ENCODE measurements at places on chromosomes 16 and 17.

GRCh38 chr17:30920282-30920681, 1.5 kb upstream of the ADAP2 start:
- DNase-seq = no peak

GRCh38 chr17:80260069-80260535, 550 bp upstream of the RNF213 start:
- DNase-seq = peak; percentile 60

GRCh38 chr16:10879681-10880589, 2.9 kb downstream of the CIITA start:
- no peak for DNase-seq

DNA sequence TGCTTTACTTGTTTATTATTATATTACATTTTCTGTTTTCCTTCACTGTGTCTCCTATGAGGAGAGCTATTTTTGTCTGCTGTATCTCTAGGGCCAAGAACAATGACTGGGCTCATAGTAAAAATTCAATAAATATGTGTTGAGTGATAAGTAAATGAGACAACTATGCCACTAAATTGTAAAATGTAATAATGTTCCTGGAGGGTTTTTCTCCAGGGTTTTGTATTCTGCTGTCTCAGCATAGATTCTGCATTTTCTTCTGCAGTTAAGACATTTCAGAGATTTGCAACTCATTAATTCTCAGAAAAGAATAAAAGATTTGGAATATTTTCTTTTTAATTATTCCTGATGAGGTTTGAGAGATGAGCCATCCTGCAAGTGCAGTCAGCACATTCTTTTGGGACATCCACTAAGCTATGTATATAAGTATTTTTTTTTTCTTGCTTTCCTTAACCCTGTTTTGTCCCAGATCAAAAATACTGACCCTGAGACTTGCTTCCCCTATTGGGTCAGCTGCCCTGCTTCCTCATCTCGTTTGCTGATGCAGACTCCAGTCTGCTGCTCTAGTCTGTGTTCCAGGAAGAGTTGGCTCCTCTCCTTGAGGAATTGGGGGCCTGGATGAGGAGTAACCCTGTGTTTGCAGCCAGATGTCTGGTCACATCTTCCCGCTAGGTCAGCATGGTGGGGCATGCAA, 122.9 kb downstream of the ABCA8 start:
- no peak for DNase-seq

- no peak for DNase-seq
These were observed 279.3 kb downstream of the ZFHX3 start for GRCh38 chr16:72768591-72768990.

DNA sequence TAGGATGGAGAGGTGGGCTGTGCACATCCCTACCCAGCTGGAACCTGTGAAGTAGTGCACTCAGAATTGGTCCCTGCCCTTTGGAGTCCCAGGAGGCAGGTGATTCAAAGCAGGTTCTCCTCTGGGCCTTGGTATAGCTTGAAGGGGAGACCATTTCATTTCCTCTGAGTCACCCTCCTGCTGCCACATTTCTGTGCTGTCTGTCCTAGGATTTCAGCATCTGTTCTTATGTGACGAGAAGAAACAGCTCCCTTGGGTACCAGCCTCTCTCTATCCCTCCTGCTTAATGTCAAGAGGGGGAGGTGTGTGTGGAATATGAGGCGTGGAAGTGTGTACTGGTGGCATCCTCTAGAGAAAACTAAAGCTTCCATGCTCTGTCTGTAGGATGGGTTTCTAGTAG, 5.0 kb upstream of the NFE2L1 start:
- no peak for DNase-seq

DNA sequence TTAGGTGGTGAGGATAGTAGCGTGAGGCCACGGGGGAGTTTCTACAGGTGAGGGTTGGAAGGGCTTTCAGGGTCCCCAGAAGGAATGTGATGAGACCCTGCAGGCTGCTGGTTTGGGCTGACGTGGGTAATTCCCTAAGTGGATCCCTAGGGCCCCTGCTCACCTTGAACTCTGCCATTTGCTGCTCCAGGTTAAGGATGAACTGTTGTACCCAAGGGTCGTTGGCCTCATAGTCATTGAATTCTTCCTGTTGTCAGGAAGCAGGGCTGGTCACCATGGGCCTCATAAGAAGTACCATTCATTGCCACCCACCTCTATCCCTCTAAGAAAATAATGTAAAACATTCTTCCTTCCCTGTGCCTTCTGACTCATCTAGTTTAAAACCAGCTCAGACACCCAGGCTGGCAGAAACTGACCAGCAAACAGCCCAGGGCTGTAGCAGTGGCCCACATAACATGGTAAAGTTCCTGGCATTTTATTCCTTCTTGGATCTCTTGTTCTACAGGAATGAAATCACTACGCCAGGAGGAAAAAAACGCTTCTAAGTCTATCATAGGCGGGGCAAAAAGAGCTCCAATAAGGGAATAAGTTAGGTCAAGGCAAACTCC, 27.6 kb downstream of the FCSK start:
- DNase-seq = no peak

DNA sequence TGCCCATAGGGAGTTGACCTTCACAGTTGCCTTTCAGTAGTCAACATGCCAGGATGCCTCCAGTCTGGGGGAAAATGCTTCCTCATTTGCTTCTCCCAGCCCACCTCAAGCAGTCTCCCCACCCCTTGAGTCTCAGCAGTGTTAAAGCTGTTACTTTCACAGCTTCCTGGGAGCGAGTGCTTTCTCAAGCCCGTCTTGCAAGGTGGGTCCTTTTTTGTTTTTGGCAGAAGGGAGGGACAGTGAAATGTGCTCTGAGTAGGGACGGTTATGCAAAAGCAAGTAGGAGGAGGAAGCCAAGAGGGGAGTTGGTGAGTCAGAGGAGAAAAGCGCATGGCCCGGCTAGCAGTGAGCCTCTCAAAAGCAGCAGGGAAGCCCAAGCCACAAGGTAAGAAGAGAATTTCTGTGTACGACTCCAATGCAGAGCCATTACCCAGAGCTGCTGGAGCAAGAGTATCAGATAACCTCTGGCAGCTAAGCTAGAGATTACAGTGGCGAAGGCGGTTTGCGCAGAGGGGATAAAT, at the start of gene CHST4:
CHST4 (plus strand) TSS at position 316 of the 521 bp plus-strand sequence. CDS start 10,252 bp downstream, outside the sequence.
- DNase-seq = peak; percentile 20

DNA sequence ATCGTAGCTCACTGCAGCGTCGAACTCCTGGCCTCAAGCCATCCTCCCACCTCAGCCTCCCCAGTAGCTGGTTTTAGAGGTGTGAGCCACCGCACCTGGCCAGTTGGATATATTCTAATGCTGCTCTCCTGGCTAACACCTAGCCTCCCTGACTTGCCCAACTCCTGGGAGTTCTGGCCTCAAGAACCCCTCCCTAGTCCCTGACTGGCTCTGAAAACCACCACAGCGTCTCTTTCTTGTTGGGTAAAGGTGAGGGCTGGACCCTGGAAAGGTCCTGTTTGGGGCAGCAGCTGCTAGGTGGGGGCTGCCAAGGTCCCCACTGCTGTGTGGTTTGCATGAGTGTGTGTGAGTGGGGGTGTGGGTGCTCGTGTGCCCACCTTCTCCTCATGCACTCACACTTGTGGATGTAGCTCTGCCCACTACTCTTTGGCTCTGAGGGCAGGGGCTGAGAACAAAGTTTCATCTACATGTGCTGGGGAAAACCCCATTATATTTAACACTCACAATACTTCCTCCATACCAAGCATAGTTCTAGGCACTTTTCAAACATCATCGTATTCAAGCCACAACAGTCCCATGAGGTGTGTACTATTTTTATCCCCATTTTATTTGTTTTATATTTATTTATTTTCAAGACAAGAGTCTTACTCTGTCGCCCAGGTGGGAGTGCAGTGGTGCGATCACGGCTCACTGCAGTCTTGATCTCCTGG, 7.1 kb upstream of the SPNS3 start:
- no peak for DNase-seq

- DNase-seq = no peak
These were observed 197.6 kb downstream of the XYLT1 start for GRCh38 chr16:17273142-17273561.

DNA sequence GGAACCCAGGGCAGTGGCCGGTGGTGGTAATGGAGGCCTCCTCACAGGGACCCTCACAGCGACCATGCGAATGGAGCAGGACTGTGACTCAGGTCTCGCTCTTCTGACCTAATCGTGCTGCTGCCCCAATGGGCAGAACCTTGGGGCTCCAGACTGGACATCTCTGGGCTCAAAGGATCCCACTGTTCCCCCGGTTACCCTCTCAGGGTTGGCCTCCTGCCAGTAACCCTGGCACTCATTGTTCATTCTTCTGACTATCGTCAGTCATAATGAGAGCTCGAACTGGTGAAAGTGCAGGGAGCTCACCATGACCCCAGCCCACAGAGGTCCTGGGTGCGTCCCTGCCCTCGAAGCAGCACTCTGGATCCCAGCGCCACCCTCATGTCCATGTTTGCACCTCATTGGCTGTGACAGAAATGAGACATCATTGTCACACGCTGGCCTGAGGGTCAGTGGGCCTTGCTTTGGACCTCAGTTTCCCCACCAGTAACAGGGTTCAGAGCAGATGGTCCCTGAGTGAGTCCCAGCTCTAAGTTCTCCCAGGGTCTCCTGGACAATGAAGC, 4.0 kb upstream of the NPRL3 start:
- DNase-seq = no peak

- no peak for DNase-seq
These were observed 31.9 kb downstream of the HLF start for GRCh38 chr17:55296699-55297098.

GRCh38 chr16:1278477-1278876, 22.6 kb downstream of the TPSD1 start:
- DNase-seq = no peak

DNA sequence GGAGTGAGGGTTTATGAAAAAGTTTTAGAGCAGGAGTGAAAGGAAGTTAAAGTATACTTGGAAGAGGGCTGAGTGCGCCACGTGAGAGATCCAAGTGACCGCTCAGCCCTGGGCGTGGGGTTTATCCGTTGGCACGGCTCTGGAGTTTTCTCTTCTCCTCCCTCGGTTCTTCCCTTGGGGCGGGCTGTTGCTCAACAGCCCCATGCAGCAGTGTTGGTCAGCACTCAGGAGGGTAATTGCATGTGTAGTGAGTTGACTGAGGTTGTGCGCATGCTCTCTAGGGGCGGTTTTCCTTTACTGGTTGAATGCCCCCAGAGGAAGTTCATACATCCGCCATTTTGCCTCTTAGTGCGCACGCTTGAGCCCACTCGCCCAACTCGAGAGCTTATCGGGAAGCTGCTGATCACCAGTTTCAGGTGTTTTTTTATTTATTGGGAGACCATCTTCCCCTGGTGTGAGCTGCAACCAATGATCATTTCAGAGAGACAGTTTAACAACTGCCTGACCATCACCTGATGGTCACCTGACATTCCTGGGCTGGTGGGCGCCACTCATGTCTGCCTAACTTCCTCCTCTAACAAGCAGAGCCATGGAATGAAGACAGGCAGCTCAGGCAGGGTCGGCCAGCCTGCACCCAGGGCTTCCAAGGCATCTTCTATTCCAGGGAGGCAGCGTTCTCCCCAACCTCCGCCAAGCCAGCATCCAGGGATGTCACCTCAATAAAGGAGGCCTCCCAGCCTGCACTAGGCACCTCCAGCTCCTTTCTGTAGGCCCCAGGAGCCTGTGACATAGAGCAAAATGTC, 41.3 kb upstream of the DNAH17 start:
- no peak for DNase-seq

GRCh38 chr16:3508736-3509135, 7.9 kb downstream of the CLUAP1 start:
- no peak for DNase-seq

GRCh38 chr16:842711-843560, 42.4 kb upstream of the GNG13 start:
- no peak for DNase-seq

- peak; percentile 11 for DNase-seq
These were observed 41.1 kb downstream of the AHSP start for GRCh38 chr16:31568577-31569359.

GRCh38 chr16:2032285-2033056, 5.8 kb downstream of the NHERF2 start:
- DNase-seq = no peak

GRCh38 chr16:3759736-3760135, 42.4 kb upstream of the TRAP1 start:
- no peak for DNase-seq

GRCh38 chr16:64121473-64121872, 1000.4 kb downstream of the CDH11 start:
- DNase-seq = no peak

DNA sequence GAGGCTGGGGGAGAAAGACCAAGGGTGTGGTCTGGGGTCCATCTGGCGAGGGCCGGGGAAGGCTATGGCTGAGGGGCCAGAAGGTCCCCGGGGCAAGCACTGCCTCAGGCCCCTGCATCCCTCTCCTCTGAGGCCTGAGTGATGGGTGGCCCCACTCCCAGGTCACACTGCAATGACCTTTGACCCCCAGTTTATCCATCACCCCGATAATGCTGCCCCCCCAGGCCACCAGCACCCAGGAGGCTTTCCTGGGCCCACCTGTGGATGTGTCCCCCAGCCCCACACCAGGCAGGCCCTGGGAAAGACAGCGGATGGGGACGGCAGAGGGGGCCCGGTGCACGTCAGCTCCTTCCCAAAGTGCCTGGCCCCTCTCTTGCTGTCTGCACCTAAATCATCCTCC, 22.5 kb upstream of the CACNA1H start:
- no peak for DNase-seq

- DNase-seq = no peak
These were observed 113.8 kb downstream of the OR1D5 start for GRCh38 chr17:2949469-2950044.

GRCh38 chr17:36942019-36942599, 4.8 kb downstream of the LHX1 start:
- no peak for DNase-seq

DNA sequence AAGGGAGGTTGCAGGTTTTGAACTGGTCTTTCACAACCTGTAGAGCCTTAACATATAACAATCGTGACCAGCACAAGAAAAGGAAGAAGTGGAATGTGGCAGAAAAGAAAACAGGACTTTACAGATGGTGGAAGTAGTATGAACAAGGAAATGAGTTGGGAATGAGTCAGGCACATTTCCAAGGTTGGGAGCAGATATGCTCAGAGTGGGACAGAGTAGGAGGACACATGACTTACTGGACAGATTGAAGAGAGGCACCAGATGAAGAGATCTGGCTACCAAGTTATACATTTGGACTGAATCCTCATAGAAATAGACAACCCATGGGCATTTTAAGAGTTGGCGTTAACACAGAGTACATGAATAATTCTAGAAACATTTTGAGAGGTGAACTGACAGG, 95.3 kb downstream of the ZNF18 start:
- no peak for DNase-seq

- no peak for DNase-seq
These were observed 43.8 kb downstream of the PITPNM3 start for GRCh38 chr17:6512552-6512951.

GRCh38 chr17:19376811-19377210, 1.5 kb upstream of the MAPK7 start:
- no peak for DNase-seq

GRCh38 chr16:4750896-4751295, 16.1 kb downstream of the ZNF500 start:
- DNase-seq = no peak
